CD14-positive monocyte (primary cell): ENCODE measurements at places on chromosomes 4 and X. TPM values are rescaled to one million over a fixed set of nuclear protein-coding genes. Genes with fewer than 3 reads are reported as not detected.

DNA sequence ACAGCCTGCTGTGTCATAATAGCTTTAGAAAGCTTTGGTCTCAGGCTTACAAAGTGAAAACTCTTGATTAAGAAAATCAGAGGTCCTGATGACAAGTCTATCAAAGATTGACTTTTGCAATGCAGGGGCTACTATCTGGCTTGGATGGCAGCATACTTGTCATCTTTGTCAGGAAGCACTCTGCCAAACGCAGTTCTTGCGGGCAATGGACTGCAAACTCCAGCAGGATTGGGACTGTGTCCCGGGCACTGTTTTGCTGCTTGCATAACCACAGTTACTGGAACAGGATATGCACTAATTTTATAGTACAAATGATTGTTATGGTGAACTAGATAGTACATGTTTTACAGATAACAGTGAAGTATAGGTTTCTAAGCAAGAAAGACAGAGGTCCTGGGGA is 185.6 kb downstream of the IQCM start:
- H3K36me3 ChIP-seq, result no peaks in the 10 kb centered on the region
- H3K4me1 ChIP-seq, result no peaks in the 10 kb centered on the region
- no peak overlapping the region for H3K4me3 ChIP-seq

GRCh38 chr4:83334425-83335241 is at the start of gene HPSE:
Gene HPSE (minus strand): TSS chr4:83334848. CDS start chr4:83334782, 66 bp downstream.
- H3K4me1 ChIP-seq, result peaks cover 53% of the 10 kb centered on the region
- H3K4me3 ChIP-seq, result peak within 1 kb of the TSS; percentile 73
- DNase-seq, result peak; percentile 73
- H3K27ac ChIP-seq, result peak within 1 kb of the TSS; percentile 72

GRCh38 chr4:119626420-119626819 is 2.2 kb downstream of the PDE5A start:
- H3K4me1 ChIP-seq, result peaks cover 25% of the 10 kb centered on the region
- H3K27ac ChIP-seq, result no peak overlapping the region
- no peak overlapping the region for H3K4me3 ChIP-seq
- H3K36me3 ChIP-seq, result no peaks in the 10 kb centered on the region
- DNase-seq, result no peak
- H3K27me3 ChIP-seq, result peaks cover 64% of the 10 kb centered on the region

DDX53 gene
- not detected in 2 replicates for polyA plus RNA-seq

TCEAL6 gene
- not detected for polyA plus RNA-seq

H2BW2 gene
- not detected in 2 replicates for polyA plus RNA-seq

DNA sequence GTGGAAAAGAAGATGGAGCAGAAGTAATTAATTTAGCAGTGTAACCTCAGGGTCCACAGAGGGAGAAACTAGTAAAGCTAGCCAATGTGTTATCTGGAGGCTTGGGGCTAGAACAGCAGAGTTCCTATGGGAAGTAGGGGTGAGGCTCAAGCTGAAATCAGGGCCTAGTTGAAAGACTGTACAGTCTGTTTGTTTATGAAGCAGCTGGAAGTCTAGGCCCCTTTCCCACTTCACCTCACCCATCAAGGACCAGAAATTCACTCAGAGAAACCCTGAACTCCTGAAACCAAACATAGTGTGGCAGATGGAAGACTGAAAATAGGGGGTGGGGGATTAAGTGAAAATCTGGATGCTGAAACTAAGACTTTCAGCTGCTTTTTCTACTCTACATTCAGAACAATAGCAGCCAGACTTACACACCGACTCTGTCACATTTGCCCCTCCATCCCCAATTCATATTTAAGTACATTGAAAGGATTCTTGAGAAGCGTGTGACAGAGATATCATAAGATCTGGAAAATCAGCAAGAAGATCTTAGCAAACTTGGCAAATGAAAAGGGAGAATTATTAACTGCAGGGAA is 32.6 kb upstream of the FAM241A start:
- H3K4me1 ChIP-seq, result peaks cover 27% of the 10 kb centered on the region
- H3K4me3 ChIP-seq, result no peak overlapping the region
- no peak for DNase-seq
- H3K27ac ChIP-seq, result no peak overlapping the region
- no peaks in the 10 kb centered on the region for H3K27me3 ChIP-seq
- no peaks in the 10 kb centered on the region for H3K36me3 ChIP-seq

POU3F4 gene
- not detected for polyA plus RNA-seq

- H3K4me3 ChIP-seq, result no peak overlapping the region
- no peak overlapping the region for H3K27ac ChIP-seq
- peaks cover 3% of the 10 kb centered on the region for H3K27me3 ChIP-seq
- no peaks in the 10 kb centered on the region for H3K36me3 ChIP-seq
Observed at GRCh38 chrX:77453190-77453589, 6.0 kb downstream of the FGF16 start.

GRCh38 chrX:19368576-19368975 is 24.8 kb downstream of the PDHA1 start:
- DNase-seq, result no peak
- H3K27ac ChIP-seq, result no peak overlapping the region
- H3K36me3 ChIP-seq, result peaks cover under 1% of the 10 kb centered on the region

DNA sequence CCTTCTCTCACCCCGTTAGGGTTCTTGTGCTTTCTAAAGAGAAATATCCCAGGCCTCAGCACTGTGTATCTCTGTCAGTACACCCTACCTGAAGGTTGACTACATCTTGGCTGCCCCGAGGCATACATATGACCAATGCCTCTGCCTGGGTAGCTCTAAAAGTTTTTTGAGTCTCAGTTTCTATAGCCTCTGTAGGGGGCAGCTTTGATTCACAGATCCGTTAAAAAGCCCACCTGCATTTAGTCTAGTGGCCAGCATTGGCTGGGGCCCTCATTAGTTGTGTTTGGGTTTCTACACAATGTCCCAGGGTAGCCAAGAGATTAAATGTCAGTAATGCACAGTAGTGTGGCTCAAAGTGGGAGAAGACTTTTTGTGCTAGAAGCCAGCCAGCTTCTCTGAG is 151.1 kb downstream of the CFAP299 start:
- no peak overlapping the region for H3K27ac ChIP-seq
- H3K36me3 ChIP-seq, result no peaks in the 10 kb centered on the region
- DNase-seq, result no peak
- no peaks in the 10 kb centered on the region for H3K27me3 ChIP-seq
- H3K4me1 ChIP-seq, result no peaks in the 10 kb centered on the region
